ENCODE measurements at places on chromosomes 5 and 9.

GRCh38 chr9:82588301-82589180 lies 474.4 kb downstream of the RASEF start:
- DNase-seq, result no peak

DNA sequence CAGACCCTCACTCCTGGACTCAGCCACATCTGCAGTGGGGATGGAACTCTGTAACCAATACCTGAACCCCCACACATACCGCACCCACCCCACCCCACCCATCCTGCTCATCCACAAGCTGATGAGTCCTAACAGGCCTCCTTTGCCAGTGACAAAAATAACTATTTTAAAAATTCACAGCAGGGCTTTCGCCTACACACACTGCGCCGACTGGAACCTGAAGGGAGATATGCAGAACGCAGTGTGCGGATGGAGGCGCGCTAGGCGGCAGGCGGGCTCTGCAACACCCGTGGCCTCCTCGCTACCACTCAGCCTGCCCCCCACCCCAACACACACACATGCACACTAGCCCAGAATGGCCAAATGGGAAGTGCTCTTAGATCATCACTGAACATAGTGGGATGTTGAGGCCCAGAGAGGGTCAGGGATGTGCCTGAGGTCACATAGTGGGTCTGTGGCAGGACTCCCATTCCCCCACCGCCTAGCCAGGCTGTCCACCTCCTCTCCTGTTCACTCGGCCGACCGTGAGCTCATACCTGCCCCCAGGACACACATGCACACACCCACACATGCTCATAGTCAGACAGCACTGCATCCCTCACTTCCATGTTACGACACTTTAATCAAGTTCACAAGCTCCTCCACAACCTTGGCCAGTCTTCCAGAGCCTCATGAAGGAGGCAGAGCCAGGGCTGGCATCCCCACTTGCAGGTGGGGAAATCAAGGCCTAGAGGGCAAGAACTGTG lies 6.3 kb upstream of the CAMK2A start:
- no peak for DNase-seq

- DNase-seq, result no peak
Observed at GRCh38 chr9:25412646-25413045, 265.6 kb downstream of the TUSC1 start.

DNA sequence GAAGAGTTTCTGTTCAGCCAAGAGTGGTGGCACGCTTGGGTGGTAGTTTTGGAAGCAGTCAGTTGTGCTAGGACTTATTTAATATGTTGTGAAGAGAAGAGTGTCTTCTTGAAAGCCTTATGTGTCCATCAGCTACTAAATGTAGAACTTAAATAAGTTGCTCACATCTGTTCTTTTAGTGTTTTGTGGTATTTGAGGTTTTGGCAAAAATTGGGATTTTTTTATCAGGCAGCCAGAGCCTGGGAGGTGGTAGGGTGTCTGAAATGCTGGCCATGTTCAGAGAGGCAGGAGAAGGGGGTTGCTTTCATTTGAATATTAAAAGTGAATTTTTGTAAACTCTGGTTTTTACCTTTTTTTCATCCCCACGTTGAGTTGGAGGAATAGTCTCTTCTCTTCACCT lies 24.2 kb upstream of the ZBTB34 start:
- no peak for DNase-seq

DNA sequence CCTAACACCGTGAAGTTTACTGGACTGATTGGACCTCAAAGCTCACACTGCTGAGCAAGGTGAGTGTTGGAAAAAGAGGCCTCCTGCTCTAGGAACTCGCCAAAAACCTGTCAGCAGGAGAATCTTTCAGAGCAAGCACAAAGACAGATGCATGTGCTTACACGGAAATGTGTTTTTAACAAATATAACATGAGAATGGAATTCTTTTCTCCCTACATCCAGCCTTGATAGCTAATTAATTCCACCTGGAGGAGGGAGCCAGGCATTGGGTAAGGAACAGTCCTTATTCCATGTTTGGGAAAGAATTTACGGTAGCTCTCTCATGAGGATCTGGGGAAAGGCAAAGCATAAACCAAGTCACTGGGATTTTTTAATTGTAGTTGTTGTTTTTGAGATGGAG lies 98.8 kb downstream of the KLF4 start:
- no peak for DNase-seq

- DNase-seq, result peak; percentile 28
Observed at GRCh38 chr5:151157426-151158286, at the start of gene ANXA6. Gene ANXA6, minus strand, starts transcription at chr5:151157779. Its CDS starts 9,878 bp downstream, at chr5:151147901.

GRCh38 chr9:87859786-87860185 lies 22.9 kb upstream of the SPATA31E1 start:
- DNase-seq, result no peak

All from non-pigmented ciliary epithelial cell (primary cell).